NCI-H526 (cell line): ENCODE measurements at places on chromosomes 7 and 10.
A peak's percentile ranks its signal among the peaks of the same experiment; 100 is the strongest.

GRCh38 chr7:1512781-1513656 lies 8.8 kb upstream of the INTS1 start:
- no peak for DNase-seq

DNA sequence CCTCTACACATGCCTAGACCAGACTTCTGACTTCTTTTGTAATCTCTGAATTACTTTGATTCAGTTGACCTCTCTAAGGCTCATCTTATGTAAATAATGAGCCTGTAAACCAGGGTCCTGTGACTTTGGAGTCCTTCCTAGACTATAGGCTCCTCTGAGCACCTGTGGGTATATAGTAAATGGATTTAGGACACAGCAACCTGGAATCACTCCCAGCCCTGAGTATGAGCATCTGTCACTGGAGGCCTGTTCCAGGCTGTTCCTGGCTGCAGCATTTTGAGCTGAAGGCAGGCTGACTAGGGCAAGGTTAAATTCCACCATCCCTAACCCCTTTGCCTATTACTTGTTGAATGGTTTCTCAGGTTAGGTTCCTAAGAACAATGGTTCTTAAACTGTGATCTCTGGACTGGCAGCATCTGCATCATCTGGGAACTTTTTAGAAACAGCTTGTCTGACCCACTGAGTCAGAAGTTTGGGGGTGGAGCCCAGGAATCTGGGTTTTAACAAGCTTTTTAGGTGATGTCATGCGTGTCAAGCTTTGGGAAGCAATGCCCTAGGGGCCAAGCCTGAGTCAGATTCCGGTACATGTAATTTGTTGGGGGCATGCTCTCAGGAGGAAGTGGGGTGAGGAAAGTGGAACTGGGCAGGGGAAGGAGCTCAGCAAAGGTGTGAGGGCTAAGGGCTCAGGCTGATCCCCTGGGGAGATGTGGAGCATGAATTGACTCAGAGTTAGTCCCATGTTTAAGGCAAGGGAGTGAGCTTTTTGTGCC lies 28.2 kb downstream of the MINDY4 start:
- DNase-seq = no peak

- DNase-seq = no peak
Measured at GRCh38 chr7:30709549-30709948, 27.3 kb upstream of the CRHR2 start.

DNA sequence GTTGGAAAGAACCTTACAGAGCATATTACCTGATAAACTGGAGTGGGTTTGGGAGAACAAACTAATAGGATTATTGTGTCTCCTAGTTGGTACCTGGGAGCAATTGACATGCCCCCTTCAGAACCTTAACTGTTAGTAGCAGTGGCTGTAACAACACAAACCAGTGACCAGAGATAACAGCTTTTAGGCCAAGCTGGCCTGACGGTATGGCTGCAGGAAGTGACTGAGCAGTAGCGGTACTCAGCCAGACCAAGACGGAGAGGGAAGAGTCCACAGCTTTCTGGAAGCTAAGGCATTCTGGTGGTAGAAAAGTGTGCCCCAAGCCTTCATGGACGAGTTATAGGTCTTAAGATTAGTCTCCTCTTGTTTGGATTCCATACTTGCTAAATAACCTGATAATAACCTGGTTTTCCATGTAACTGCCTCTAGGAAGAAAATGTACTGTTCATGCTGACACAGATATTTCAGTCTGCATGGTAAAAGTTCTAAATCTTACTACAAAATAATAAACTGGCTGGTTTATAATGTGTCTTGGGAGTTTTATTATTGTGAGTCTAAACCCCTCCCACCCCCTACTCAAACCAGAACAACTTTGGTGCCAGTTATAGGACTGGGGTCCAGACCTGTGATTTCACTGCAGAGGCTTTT lies 11.3 kb downstream of the NOLC1 start:
- no peak for DNase-seq

- DNase-seq = peak; percentile 33
Measured at GRCh38 chr10:3132036-3133025, 40.3 kb downstream of the PITRM1 start.

DNA sequence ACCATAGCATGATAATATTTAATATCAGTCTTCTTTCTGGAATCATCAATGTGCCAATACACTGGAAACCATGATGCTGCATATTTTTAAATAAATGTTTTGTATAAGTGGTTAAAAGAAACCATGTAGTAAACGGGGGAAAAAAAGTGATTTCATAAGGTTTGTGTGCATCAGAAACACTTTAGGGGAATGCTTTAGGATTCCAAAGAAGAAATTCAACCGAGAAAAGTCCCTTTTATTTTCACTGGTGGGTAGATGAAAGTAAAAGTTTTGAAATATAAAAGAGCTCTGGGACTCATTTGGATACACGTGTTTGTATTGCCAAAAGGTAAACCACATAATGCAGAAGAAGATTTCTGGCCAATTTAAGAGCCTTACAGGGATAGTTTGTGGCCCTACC lies 11.9 kb upstream of the MACC1 start:
- no peak for DNase-seq

- DNase-seq = no peak
Measured at GRCh38 chr10:111956841-111957240, 226.7 kb downstream of the GPAM start.

GRCh38 chr7:158595068-158595467 lies 7.4 kb upstream of the PTPRN2 start:
- no peak for DNase-seq

GRCh38 chr10:95264227-95265051 lies 26.4 kb downstream of the PDLIM1 start:
- DNase-seq = no peak

DNA sequence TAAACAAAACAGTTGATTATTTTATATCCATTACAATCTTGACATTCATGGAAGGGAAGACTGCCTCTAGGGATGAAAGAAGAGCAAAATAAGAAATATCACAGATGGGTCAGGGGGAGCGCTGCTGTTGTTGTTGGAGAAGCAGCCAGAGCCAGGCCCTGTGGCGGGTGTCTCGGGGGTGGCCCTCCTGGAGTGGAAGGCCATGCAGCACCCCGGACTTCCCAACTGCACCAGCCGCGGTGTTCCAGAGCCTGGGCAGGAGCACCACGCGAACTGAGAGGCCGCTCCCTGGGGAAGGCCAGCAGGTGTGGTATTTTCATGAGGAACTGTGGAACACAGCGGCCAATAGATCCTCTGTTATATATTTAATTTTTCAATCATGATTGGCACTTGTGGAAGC lies 72.4 kb upstream of the VSTM2A start:
- no peak for DNase-seq

DNA sequence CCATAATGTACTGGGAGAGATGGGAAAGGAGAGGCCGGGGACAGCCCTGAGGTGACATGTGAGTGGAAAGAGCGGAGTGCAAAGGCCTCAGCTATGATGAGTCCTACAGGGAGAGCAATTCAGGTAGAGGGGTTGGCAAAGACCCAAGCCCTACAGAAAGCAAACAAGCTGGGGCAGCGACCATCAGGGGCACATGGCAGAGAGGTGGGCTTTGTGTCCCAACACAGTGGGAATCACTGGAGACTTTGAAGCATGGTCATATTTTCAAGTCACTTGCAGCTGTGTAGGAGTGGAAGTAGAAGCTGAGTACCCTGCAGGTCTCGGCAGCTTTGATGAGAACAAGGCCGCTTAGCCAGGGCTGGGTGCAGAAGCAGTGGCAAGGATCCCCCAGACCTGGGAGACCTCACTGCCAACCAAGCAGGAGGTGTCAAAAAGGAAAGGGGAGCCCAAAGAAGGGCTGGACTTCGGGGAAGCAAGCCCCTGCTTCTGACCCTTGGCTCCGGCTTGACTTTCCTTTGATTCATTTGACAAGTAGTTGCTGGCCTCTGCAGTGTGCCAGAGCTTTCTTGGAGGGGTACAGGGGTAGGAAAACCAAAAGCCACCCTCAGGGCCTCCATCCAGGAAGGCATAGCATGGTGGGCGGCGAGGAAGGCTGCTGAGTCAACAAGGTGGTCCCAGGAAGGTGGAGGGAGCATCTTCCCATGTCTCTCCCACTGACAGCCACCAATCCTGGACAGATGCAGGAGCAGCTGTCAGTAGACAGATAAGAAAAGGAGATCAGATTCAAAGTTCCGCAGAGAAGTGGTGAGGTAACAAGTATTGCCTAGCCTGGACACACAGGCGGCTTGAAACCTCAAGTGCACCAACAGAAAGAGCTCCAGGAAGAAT lies 1.9 kb upstream of the PGAM2 start:
- no peak for DNase-seq

DNA sequence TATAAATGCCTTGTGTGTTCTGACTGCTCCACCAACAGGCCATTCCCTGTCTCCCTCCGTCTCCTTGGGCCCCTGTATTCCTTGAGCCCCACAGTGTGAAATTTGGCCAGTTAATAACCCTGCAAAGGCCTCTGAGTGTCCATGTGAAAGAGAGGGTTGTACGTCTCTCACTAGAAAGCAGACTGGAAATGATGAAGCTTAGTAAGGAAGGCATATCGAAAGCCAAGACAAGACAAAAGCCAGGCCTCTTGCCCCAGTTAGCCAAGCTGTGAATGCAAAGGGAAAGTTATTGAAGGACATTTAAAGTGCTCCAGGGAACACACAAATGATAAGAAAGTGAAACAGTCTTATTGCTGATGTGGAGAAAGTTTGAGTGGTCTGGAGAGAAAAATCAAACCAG lies 680.2 kb downstream of the SDK1 start:
- DNase-seq = no peak

DNA sequence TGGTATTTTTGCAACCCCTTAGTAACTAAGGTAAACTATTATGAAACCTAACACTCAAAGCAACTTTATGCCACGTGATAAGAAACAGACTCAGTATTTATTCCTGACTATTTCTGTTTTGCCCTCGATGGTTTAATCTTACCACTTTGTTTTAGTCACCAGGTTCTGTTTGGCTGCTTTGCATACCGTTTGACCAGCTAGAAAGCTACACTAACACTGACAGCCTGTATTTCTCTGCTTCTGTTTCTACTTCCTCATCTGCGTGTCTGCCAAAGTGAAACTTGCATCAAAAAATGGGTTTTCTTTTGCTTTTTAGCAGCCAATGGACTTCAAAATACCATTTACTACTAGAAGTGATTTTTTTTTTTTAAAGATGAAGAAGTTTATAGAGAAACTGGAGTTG lies 802.5 kb downstream of the GRM8 start:
- DNase-seq = peak; percentile 93

GRCh38 chr10:63431962-63432797 lies 33.6 kb downstream of the JMJD1C start:
- DNase-seq = no peak

DNA sequence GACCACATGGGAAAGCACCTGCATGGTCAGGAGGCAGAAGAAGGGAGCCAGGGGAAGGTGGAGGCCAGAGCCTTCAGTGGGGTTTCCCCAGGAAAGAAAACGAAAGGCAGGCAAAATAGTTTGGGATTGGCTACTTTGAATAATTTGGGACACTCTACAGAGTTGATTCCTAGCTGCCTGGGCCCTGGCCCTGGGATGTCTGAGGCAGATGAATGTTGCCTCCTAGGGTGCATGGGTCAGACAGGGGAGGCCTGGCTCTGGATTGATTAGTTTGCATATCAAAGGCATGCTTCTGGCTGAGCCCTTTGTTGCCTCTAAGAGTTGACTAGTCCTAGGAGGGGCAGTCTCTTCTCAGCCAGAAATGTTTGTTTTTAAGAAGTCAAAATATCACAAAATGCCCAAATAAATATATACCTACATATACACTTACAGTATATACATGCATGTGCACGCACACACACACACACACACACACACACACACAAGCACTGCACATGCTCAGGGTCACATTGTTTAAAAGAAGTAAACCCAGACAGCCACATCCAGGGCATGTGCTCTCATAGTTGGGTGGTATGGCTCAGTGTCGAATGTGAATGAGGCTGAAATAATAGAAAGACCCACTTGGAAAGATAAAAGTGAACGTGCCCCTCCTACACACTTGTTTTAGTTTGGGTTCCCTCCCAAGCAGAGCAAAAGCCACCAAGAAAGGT lies 184.2 kb downstream of the GPAM start:
- DNase-seq = no peak

- DNase-seq = no peak
Measured at GRCh38 chr7:140604076-140604475, 36.5 kb downstream of the DENND2A start.

GRCh38 chr10:49781247-49781646 lies 19.1 kb upstream of the OGDHL start:
- no peak for DNase-seq

GRCh38 chr7:119916501-119916900 lies 356.5 kb upstream of the KCND2 start:
- DNase-seq = no peak

- DNase-seq = peak; percentile 86
Measured at GRCh38 chr7:34320926-34321661, 336.9 kb upstream of the NPSR1 start.

DNA sequence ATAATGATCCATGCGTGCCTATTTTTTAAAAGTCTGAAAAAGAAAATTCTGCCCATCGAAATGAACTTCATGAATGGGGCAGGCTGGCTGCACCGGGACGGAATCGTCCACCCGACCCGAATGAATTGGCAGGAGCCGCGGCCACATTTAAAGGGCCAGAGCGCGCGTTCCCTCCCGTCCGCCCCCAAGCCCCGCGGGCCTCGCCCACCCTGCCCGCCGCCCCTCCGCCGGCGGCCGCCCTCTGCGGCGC lies 319 bp upstream of the GATA3 start:
- no peak for DNase-seq

- no peak for DNase-seq
Measured at GRCh38 chr7:100349757-100350156, 8.2 kb upstream of the PILRB start.

- no peak for DNase-seq
Measured at GRCh38 chr10:74084955-74085354, 65.7 kb downstream of the AP3M1 start.

DNA sequence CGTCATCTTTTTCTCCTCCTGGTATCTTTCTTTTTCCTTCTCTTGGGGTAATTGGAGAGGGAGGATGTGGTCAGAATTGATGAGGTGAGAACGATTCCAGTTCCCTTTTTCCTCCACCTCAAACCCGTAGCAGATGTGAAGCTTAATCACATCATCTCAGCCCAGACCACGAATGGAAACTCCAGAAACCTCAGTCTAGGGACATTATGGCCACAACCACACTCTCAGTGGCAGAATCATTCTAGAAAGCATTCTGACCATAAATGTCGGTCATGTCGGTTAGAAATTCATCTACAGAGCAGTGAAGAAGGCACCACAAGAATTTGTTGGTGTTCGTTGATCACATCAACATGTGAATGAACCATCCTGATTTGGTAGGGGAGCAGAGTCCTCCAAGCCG lies 78.7 kb downstream of the GATA3 start:
- no peak for DNase-seq

DNA sequence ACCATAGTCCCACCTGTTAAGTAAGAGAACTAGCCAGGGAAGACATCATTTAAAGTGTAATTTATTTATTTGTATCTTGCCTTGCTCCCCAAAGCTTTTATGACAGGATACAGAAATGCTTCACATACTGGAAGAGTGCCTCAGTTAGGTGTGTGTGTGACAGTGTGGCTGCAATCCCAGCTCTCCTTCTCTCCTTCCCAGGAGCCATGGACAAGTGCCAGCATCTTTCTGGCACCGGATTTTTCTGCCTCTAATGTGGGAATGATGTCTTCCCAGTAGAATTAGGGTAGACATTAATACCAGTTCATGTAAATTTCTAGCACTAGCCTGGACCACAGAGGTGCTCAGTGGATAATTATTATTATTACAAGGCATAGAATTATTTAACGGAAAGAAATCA lies 30.3 kb upstream of the ATXN7L1 start:
- DNase-seq = no peak
